ENCODE measurements at places on chromosomes 3 and 15.
A peak's percentile ranks its signal among the peaks of the same experiment; 100 is the strongest.

GRCh38 chr3:186366206-186366605 is 4.2 kb upstream of the DGKG start:
- DNase-seq = no peak

GRCh38 chr3:171876680-171877147 is 33.6 kb downstream of the TMEM212 start:
- DNase-seq = no peak

DNA sequence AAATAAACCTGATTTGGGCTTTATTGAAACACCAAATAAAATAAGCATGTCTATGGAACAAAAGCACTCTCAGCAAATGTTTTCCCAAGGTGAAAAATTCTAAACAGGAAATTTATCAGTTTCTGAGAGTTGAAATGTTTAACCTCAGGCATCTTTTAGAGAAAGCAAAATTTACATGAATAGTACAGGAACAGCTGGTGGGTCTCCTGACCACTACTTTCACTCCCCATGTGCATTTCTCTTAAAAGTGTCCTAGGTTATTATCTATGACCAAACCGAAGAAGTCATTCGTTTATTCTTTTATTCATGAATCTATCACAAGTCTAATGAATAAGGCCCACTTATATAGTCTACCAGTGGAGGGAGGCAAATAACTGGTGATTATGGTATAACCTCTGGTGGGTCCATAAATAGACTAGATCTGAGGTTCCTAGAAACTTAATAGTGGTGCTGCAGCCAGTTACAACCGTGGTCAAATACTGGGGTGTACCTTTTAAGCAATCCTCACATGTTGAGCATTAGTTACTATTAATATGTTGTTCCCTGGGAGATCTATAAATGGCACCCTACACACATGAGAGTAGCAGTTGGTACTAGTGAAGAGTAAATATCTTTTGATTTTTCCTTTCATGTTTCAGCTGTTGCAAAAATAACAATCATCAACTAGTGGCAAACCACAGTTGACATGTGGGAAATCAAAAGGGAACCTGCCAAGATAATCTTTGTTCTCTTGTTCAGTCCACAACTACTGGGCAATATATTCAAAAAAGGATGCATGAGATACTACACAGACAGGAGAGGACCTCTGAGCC is 169.3 kb upstream of the STAC start:
- DNase-seq = no peak

DNA sequence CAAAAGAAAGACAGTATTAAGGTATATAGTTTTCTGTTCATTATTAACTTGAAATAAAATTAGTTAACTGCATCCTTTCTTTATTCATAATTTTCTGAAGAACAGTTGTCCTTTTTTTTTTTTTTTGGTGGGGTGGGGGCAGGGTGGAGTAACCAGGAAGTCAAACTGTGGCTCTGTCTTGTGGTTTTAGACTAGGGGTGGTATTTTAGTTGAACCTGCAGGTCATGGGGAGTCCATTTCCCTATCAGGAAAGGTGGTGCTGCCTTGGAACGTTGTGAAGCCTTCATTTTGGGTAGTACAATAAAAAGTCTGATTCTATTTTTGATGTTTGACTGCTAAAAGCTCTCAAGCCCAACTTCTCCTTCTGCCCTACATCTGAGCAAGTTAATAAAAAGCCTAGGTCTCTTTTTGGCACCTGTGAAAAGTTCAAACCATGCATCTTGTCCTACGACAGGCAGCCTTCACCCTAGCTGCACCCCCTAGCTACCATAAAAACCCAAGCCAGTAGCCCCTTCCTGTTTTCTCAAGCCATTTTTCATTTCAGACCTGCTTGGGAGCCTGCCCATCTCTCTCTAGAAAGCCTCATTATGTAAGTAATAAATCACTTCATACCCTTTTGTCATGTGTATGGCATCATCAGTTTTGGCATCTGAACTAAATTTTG is 31.2 kb upstream of the RIOX2 start:
- DNase-seq = no peak

DNA sequence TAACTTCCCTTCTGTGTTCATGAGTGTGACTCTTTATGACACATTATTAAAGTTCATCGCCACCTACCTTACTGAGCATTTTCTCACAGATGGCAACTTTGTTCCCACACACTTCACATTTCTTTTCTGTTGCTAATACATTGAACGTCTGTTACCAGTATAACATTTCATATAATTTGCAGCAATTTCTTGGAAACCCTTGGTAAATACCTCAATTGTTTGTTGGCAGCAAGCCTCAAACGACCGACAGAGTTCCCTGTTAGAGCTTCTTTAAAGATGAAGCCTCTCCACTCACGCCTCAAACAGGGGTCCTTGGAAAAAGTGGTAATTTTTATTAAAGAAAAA is 3.2 kb upstream of the CHSY1 start:
- DNase-seq = no peak

GRCh38 chr15:85589851-85590250 is 204.9 kb downstream of the KLHL25 start:
- DNase-seq = no peak

GRCh38 chr15:80501476-80501875 is 97.3 kb downstream of the ARNT2 start:
- no peak for DNase-seq

GRCh38 chr3:125332504-125332903 is 42.6 kb downstream of the ZNF148 start:
- no peak for DNase-seq

DNA sequence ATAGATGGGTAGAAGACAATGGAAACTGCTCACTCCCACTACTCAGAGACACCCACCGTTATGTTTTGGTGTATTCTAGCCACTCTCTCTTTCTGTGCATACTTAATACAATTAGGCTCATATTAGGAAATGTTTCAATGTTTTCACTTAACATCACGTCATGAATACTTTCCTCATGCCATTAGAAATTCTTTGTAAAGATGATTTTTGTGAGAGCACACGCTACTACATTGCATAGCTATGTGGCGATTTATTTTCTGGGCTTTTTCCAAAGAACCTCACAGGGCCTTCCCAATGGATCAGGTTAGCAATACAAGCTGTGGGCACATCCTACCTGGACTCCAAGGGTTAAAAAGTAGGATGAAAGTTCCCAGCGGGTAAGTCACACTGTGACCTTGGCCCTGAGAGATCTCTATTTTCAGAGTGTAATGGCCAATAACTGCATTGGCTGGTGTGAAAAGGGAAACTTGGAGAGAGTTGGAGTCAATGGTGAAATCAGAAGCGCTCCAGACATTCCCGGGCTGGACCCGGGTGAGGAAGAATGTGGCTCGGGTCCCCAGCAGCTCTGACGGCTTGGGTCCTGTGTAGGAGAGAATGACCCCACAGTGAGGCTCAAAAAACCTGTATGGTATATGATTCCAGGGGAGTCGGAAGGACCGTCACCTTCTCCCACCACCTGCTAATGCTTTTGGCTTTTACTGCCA is 25.8 kb upstream of the TGM5 start:
- no peak for DNase-seq

DNA sequence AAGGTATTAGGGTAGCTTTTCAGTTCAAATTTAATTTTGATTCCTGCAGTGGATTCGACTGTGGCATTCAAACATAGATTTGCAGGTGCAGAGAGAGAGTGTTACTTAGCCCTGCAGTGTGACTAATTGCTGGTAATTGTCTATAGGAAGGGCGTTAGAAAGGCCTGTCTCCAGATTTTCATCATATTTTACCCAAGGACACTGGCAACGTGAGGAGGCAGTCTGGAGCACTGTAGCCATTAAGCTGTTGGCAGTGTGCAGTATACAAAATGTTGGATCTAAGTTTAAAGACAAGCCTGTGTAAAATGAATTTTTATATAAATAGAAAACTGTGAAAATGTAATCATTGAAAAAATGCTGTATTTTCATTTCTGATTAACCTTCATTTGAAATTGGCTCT is 342.9 kb downstream of the CNTN4 start:
- DNase-seq = no peak

GRCh38 chr3:187746442-187747281 is 1.4 kb upstream of the BCL6 start:
- DNase-seq = no peak

DNA sequence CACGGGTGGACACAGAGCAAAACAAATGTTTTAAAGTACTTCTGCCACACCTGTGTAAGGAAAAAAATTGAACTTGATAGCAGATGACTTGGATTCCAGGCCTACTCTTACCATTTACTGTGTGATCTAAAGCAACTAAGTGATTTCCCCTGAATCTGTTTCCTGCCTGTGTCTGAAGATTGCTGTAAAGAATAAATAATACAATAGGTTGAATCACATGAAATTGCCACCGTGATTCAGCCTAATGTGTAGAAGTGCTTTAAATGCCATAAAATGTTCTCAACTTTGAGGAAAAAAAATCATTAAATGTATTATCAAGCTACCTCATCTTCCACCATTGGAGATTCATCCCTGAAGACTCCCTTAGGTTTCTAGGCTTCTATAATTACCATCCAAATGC is 27.6 kb upstream of the NUDT16 start:
- no peak for DNase-seq

DNA sequence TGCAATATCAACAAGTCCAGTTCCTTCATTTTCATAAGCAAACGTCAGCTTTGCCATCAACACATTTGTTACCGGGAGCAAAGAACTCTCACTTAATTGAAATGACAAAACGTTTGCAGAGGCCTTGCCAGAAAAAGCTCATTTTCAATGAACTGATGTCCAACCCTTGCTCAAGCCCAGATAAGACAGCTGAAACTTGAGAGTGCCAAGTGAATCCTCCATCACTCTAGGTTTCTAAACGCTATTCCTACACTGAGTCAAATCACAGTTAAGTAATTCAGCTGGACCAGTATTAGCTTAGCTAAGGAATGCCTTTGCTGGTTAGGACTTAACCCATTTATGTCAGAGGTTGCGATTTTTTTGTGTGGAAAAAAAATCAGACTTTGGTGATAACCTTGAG is 11.5 kb downstream of the CHSY1 start:
- DNase-seq = no peak

- no peak for DNase-seq
Observed at GRCh38 chr3:73378207-73378606, 246.5 kb downstream of the PDZRN3 start.

GRCh38 chr15:59873644-59874272 is 130.4 kb upstream of the FOXB1 start:
- DNase-seq = no peak

DNA sequence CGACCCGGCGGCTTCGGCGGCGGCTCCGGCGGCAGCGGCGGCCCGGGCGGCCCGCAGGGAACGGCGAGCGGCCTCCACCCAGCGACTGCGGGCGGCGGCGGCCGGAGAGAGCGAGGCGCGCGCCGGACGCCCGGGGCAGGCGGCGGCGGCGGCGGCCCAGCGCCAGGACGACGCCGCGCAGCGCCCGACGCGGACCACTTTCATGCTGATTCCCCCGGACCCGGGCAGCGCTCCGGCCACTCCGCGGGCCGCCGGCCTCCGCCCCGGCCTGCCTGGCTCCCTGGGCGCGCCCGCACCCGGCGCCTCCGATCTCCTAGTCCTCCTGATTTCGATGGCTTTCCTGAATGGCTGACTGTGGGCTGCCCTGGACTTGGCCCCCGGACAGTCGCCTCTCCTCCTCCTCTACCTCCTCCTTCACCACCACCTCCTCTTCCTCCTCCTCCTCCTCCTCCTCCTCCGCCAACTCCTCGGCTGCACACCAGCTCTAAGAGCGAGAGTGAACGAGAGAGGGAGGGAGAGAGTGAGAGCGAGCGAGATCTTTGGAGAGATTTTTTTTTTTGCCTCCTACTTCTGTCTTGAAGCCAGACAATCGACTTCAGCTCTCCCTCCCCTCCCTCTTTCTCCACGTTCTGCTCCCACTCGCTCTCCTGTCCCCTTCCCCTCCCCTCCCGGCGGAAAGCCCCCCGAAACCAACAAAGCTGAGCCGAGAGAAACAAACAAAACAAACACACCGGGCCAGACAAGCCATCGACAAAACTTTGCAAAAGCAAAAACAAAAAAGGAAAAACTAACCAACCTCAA is 844 bp downstream of the NR2F2 start:
- peak; percentile 54 for DNase-seq

DNA sequence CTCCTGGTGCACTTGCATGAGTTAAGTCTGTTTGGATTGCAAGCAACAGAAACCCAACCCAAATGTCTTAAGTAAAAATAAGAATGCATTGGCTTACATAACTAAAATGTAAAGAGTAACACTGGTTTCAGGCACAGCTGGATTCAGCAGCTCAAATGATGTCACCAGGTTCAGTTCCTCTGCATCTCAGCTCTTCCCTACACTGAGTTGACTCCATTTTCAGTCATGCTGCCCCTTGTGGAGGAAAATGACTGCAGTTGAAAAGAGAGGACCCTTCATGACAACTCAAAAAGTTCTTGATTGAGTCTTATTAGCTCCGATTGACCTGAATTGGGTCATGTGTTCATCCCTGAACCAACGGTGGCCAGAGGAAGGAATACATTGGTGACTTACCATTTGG is 138.5 kb upstream of the ABI3BP start:
- DNase-seq = no peak

GRCh38 chr15:69860921-69861320 is 236.8 kb downstream of the TLE3 start:
- DNase-seq = no peak

- no peak for DNase-seq
Observed at GRCh38 chr3:27713435-27714145, 8.5 kb downstream of the EOMES start.

GRCh38 chr3:64489361-64490044 is 198.3 kb downstream of the ADAMTS9 start:
- DNase-seq = no peak

DNA sequence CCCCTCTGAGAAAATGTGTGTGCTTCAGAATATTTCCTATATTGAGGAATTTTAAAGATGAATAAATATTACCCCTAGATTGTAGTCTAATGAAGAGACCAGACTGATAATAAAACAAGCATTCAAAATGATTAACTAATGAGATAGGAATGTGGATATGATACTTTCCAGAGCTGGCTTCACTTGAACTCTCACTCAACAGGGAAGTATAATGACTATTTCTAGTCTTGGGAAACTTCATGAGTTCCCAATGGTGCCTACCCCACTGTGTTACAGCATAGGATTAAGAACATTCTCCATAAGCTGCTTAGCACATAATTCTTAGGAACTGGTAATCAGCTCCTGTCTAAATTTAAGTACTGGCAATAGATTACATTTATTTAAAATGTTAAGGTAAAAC is 261.5 kb upstream of the ZNF385D start:
- no peak for DNase-seq

GRCh38 chr3:55157731-55158130 is 229.9 kb upstream of the LRTM1 start:
- DNase-seq = no peak

DNA sequence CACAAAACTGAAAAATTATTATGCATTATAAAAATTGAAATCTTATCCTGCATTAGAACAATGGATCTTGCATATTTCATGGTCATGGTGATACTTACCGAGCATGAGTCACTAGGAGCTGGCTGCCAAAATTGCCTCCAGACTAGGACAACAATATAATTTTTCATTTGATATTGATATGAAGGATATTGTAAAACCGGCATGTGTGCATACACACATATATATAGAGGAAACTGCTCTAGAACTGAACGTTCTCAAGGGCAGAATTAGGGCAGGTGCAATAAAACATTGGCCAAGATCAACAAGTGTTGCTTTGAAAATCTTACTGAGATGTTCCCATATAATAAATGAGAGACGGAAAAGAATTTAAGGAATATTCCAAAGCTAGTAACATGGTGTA is 319.4 kb upstream of the POU1F1 start:
- DNase-seq = no peak

- no peak for DNase-seq
Observed at GRCh38 chr15:43953402-43953801, 126.6 kb downstream of the WDR76 start.

- no peak for DNase-seq
Observed at GRCh38 chr3:100144255-100144866, 30.1 kb upstream of the FILIP1L start.

Measured in RWPE2 (cell line).